ENCODE measurements at places on chromosomes 1 and 21.

- DNase-seq, result no peak
Observed at GRCh38 chr1:7153464-7153863, 368.2 kb downstream of the CAMTA1 start.

DNA sequence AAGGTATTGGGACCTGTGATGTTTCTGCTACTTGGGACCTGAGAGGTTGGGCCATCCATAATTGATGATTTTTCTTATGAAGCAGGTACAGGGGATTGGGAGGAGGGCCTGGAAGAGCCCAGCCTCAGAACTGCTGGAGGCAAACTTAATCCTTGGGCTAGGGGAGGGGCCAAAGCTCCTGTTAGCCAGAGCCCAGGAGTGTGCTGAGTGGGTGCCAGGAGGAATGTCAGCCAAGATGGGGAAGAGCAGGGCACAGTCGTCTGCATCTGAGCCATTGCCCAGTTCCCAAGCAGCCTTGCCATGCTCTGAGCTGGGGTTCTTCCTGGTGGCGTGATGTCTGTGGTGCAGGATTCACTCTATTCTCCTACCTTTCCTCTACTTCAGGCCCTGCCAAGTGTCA is 5.8 kb downstream of the MAPKAPK2 start:
- DNase-seq, result no peak

DNA sequence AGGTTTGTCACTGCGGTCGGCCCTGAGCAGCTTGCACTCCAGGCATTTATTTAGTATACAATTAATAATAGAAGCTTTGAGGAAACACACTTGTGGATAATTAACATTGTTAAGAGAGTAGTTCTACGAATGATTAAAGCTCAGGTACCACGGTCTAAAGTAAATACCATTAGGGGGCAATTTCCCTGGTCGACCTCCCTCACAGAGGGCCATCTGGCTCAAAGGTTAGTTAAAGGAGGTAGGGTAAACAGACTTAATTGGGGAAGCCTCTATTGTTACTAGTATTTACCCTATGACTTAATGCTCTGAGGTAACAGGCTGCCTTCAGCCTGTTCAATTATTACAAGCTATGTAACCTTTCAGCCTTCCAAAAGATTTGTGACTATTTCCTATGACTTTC is 122.3 kb upstream of the SLC44A3 start:
- no peak for DNase-seq

DNA sequence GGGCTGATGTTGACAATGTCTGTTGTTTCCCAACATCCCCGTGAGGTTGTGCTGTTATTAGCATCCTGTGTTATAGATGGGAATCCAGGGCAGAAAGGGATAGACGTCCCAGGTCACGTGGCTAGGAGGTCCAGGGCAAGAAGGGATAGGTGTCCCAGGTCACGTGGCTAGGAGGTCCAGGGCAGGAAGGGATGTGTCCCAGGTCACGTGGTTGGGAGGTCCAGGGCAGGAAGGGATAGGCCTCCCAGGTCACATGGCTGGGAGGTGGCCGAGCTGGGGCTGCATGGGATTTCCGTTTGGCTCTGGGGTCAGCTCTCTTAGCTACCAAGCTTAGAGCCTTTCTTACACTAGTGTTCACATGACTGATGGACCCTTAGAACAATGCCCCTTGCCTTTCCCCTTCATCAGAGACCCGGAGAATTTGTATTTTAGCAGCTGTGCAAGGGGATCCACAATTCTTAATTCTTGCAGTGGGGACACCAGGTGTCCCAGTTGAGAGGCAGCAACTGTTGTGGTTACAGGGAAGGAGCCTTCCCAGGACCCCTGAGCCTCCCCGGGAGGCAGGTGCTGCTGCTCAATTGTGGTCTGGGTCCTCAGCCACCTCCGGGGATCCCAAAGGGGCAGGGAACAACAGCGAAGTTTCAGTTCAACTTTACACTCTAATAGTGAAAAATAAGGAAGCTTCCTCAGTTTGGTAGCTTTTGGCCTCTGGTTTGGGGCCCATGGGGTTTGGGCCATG is 69.2 kb downstream of the UMODL1 start:
- DNase-seq, result no peak

GRCh38 chr1:70892930-70893329 is 154.7 kb downstream of the PTGER3 start:
- no peak for DNase-seq

All from 8988T (cell line).